Activated naive CD8-positive, alpha-beta T cell treated with anti-CD3 and anti-CD28 coated beads, Interleukin-2, amount 50 U/mL, for 16 hours (primary cell): ENCODE measurements at places on chromosomes 13 and 19.

GRCh38 chr13:104137416-104137815 lies 1071.2 kb upstream of the SLC10A2 start:
- no peak for DNase-seq

DNA sequence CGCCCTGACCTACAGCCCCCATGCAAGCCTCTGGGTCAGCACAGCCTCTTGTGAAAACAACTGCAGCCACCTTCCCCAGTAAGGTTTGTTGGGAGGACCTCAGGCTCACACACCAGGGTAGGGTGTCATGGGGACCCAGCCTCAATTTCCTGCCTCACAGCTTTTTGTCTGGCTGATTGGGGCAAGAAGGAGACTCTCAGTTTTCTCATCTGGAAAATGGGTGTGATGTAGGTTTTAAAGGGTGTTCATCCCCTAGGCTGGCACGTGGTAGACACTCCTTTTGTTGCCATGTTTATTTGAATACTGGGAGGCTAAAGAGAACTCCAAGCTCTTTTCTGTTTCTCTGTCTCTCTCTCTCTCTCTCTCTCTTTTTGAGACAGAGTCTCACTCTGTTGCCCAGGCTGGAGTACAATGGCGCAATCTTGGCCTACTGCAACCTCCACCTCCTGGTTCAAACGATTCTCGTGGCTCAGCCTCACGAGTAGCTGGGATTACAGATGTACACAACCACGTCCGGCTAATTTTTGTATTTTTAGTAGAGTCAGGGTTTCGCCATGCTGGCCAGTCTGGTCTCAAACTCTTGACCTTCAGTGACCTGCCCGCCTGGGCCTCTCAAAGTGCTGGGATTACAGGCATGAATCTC lies 18.2 kb upstream of the PLAUR start:
- DNase-seq, result no peak

GRCh38 chr13:70023516-70023915 lies 84.1 kb upstream of the ATXN8OS start:
- DNase-seq, result no peak

- no peak for DNase-seq
Observed at GRCh38 chr13:30829145-30829832, 76.8 kb upstream of the MEDAG start.

GRCh38 chr19:14054099-14054498 lies 7.8 kb downstream of the PALM3 start:
- no peak for DNase-seq

DNA sequence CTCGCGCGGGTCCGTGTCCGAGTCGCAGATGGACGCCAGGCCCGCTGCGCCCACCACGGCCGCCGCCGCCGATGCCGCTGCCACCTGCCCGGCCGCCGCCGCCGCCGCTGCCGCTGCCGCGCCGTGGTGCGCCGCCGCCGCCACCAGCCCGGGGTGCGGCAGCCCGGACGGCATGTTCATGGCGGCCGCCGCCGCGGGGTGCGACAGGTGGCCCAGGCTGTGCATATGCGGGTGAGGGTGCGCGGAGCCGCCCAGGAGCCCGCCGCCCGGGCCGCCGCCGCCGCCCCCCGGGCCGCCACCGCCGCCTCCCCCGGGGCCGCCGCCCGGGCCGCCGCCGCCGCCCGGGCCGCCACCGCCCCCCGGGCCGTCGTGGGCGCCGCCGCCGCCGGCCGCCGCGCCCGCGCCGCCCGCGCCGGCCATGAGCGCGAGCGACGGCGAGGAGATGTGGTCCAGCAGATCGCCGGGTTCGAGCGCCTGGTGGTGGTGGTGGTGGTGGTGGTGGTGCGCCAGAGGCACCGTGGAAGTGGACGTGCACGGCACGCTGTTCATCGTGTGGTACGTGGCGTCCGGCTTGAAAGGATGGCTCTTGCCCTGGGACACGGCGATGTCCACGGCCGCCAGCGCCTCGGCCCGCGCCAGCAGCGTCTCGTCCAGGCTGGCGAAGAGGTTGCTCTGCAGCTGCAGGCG lies 1.3 kb downstream of the POU4F1 start:
- DNase-seq, result no peak

- no peak for DNase-seq
Observed at GRCh38 chr13:110879482-110879881, 35.4 kb downstream of the ANKRD10 start.

DNA sequence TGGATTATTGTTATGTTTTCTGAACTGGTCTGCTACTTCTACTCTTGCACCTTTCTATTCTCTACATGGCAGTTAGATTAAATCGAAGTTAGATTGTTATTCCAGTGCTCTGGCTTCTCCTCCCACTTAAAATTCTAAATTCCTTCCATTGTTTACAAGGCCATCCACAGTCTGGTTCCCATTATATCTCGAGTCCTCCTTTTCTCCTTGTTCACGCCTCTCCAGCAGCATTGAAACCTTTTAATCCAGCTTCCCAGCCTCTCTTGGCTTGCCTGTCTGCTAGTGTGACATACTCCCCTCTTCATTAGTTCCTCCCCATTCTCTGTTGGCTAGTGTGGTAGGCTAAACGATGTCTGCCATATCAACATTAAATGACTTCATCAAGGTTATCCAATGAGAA lies 54.5 kb downstream of the DNAJC15 start:
- no peak for DNase-seq

DNA sequence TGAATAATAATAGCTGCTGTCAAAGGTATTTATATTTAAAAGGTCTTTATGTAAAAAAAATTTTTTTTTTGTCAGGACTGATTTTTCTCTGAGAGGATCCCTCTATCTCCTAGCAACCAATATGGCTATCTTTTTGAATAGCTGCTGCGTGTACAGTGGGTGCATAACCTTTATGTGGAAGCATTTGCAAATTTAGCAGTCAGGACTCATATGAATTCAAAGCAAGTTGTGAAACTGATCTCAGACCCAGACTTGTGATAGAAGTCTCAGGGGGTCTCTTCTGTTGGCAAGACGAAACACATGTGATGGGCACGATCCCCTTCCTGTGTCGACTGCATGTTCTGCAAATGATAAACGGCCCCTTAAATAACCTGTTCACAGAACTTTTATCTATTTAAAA lies 114.1 kb upstream of the ARGLU1 start:
- DNase-seq, result no peak

DNA sequence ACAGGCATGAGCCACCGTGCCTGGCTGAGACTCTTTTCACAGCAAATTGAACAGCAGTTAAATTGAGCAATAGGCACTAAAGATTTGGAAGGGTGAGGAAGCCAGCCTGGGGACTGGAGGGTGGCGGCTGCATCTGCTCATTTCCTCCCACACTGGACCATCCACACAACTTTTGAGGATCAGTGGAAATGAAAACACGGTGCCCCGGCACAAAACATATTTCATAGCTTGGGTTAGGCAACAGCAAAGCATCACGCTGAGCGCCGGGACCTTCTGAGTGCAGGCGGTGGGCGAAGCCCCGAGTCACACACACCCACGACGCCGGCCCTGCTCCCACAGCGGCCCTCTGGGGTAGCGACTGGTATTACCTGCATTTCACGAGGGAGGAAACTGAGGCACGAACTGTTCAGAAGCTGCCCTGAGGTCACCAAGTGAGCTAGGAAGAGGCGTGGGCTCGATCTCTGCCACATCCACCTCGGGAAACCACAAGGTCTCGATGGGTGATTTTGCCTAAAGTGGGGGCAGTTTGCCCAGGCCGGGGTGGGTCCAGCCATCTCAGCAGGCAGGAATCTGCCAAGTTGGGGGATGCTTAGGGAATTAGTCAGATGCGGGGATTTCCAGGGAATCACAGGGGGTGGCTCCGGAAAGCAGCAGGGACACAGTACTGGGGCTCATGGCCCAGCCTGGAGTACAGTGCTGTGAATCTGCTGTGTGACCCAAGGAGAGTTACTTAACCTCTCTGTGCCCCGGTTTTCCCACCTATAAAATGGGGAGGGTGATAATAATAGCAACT lies 3.5 kb upstream of the SBNO2 start:
- no peak for DNase-seq

DNA sequence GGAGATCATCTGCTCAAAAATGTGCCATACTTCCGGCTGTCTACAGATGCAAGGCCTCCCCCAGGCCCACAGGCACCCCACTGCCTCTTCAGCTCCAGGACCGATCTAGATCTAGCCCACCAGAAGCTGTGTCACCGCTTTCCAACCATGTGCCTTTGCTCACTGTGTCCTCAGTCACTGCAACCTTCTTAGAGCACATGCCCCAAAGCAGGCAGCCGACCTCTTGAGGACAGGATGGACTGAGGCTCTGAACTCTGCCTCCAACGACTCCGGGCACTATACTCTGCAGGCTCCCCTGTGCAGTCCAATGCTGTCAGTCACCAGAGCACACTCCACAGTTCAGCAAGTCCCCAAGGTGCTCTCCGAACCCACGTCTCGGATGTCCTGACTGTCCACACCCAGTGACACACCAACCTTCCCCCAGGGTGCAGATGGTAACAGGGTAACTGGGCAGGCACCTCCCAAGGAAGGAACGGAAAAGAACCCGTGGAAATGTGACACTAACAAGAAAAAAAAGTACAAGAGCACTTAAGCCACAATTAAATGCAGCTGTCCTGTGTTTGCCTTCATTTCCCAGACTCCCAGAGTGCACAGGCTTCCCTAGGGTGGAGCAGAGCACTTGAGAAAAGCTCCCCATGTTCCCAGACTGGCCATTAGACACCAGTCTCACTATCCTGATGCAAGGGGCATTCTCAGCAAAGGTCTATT lies 4.8 kb downstream of the STK24 start:
- no peak for DNase-seq
